Activated T-cell treated with anti-CD3 and anti-CD28 coated beads, Interleukin-2, amount 50 U/mL, for 1 hour (primary cell): ENCODE measurements at places on chromosomes 16 and 17.

- DNase-seq, result peak; percentile 87
These were observed 2.6 kb upstream of the PITPNC1 start for GRCh38 chr17:67374329-67375053.

DNA sequence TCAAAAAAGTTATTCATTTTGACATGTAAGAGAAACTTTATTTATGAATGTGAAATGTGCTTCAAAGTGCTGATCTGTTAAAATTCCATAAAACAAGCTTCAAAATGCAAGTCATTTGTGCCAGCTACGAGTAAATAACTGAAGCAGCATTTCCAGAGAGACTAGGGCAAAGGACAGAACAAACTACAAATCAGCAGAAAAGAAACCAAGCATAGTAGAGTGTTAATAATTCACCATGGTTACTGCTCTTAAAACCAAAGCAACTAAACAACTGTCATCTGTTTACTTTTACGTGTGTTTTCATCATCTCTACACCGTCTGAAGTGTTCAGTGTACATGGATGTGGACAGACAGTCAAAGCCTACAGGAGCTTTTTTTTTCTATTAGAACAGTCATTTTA lies 1.6 kb upstream of the ASPA start:
- DNase-seq, result no peak

DNA sequence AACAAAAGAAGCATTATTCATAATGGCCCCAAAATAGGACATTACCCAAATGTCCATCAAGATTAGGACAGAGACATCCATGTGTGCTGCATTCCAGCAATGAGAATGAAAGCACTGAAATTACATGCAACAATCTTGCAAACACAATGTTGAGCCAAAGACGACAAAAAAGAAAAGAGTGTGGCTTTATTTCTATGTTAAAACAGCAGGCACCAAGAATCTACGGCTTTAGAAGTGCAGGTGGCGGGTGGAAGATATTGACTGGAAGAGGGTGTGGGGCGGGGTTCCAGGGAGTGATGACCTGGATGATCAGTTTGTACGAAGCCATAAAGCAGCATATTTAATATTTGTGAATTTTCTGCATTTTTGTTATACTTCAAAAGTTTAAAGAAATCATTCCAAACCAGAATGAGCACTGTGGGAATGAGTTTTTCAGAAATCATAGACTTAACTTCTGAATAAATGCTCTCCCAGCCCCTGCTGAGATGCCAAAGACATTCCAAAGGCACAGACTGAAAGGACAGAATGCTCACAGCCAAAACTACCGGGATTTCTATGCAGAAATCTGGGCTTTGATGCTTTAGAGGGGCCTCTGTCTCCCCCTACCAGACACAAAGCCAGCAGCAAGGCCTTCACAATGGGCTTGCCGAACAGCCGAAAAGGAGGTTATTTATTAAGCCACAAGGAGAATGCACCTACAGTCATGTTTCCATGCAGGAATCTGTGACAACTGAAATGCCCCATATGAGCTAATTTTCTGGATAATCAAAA lies 361.6 kb downstream of the GRIN2A start:
- no peak for DNase-seq

- no peak for DNase-seq
These were observed 358.3 kb upstream of the C16orf82 start for GRCh38 chr16:26708428-26708827.

DNA sequence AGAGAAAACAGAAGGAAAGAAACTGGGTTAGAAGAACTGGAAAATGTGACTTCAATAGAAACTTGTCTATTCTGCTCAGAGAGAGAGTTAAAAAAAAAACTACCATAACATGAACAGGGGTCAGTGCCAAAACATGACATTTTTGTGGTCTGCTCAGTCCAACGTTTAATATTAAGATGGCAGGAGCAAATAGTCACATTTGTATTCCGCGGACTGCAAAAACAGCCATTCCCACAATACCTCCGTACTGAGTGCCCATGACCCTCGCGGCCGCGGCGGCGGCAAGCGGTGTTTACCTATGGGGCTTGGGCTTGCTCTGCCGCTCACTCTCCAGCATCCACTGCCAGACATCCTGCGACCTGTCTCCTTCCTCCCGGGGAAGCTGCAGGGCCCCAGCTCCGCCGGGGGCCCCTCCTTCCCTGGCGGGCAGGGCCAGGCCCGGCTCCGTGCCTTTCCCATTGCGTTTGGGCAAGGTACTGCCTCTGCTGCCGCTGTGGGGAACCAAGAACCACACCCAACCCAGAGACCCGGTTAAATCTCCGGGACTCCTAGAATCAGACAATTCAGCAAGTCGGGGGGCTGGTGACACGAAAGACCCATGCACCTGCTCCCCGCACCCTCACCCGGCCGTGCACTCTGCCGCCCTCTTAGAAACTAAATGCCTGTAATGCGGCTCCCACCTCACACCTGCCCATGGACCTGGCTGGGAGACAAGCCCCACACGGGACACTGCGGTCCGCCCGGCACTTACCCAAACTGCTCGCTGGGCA lies 24.7 kb downstream of the AXIN2 start:
- no peak for DNase-seq

GRCh38 chr17:20228860-20229259 lies 219.7 kb downstream of the SPECC1 start:
- DNase-seq, result no peak

DNA sequence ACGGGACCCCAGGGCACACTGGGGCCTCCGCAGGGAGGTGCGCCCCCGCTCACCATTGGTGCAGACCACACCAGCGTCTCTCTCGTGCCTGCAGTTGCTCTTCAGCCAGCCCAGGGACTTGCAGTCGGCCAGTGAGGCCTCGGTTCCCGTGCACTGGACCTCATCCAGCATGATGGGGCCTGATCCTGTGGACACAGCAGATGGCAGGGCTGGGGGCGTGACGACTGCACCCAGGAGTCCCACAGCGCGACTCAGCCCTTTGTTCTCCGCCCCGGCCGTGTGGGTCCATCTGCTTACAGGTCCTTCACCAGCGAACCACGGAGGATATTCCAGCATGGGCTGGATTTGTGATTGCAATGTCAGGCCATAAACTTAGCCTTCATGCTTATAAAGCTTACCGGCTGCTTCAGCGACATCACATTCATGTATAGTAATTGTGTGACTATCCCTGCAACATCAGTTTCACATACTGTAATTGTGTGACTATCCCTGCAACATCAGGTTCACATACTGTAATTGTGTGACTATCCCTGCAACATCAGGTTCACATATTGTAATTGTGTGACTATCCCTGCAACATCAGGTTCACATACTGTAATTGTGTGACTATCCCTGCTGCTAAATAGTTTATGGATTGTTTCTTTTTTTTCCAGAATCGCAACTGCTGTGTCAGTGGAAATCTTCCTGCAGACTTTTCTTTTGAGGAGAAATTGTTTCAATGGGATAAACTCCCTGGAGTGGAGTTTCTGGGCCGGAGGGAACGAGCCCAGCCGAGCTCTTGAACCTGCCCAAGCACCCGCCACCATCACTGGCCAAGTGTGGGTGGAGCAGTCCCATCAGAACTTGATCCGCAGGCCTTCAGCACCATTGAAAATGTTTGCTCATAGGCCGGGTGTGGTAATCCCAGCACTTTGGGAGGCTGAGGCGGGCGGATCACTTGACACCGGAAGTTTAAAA lies 4.8 kb downstream of the LGALS3BP start:
- DNase-seq, result no peak

GRCh38 chr16:89322321-89323119 lies 105.0 kb downstream of the ZNF778 start:
- no peak for DNase-seq

GRCh38 chr16:72787514-72788268 lies 260.2 kb downstream of the ZFHX3 start:
- DNase-seq, result peak; percentile 60

- DNase-seq, result no peak
These were observed 121.2 kb upstream of the RCVRN start for GRCh38 chr17:10025976-10026901.

GRCh38 chr16:80463751-80464495 lies 76.9 kb upstream of the DYNLRB2 start:
- DNase-seq, result no peak

- DNase-seq, result no peak
These were observed 77.2 kb upstream of the TNRC6A start for GRCh38 chr16:24652209-24652712.

DNA sequence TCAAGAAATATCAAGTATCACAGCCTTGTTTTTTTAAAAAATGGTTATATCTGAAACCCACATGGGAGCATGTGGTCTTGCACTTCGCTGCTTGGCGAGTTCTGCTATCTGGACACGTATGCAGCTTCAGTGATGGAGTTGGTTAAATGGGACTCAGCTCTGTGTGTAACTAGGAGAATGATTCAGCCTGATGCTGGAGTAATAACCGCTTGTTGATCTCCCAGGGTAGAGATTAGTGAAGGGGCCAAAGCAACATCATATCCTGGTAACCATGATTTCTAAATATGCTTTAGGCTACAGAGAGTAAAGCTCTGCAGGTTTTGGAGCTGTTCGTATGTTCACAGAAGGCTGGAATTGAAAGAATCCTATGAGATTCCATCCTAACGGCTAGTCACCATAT lies 63.2 kb downstream of the IQCK start:
- DNase-seq, result no peak

DNA sequence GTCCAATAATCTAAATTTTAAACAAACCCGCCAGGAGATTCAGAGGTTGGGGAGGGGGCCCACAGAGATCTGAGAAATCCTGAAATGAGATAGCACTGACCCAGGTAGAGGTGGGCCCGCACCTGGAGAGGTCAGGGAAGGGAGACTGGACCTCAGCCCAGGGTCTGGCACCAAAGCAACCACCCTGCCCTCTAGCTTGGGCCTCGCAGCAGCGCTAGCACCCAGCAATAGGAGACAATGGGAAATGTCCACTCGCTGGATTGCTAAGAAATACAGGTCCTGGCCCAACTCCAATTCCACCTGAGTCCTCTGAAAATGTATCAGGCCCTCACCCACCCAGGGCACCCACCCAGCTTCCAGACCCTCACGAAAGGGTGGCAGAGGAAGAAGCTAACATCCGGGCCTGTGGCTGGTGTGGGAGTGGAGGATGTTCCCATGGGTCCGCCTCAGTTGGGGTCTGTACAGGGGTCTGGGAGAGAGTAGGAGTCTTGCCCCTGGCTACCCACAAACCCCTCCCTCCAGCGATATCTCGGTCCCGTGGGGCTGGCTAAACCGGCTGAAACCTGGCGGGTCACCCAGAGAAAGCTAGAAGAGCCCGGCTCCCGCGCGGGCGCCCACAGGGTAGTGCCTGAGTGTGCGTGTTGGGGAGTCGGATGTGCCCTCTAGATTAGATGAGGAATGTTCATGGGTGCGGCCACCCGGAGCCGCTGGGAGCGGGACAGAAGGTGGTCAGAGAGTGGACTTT lies 1.1 kb downstream of the PLLP start:
- DNase-seq, result no peak

- no peak for DNase-seq
These were observed 28.9 kb upstream of the GNA13 start for GRCh38 chr17:65085397-65085796.

GRCh38 chr17:30413109-30413508 lies 34.4 kb downstream of the CPD start:
- DNase-seq, result no peak

- DNase-seq, result no peak
These were observed 200.7 kb downstream of the CCDC182 start for GRCh38 chr17:57544401-57544800.

- peak; percentile 35 for DNase-seq
These were observed 536 bp downstream of the SLC38A10 start for GRCh38 chr17:81294512-81295030.

DNA sequence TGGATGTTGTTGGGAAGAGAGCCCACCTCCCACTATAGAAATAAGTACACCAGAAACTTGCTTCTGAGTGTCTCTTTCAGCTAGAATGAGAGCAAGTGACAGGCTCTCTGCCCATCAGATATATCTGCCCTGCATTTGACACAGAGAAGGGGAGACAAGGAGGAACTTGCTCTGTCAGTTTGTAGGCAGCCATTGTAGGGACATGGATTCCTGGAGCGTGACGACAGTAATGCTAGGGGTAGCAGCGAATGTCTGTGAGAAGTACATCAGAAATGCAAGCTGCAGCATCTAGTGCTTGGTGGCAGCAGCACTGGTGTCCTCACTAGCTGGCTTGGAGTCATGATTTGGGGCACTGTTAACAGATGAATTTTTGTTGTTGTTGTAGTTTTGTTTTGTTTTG lies 23.0 kb downstream of the ZNF200 start:
- no peak for DNase-seq

- no peak for DNase-seq
These were observed 52.8 kb downstream of the MARCHF10 start for GRCh38 chr17:62755141-62755851.

GRCh38 chr17:326010-326621 lies 26.5 kb downstream of the RPH3AL start:
- no peak for DNase-seq

DNA sequence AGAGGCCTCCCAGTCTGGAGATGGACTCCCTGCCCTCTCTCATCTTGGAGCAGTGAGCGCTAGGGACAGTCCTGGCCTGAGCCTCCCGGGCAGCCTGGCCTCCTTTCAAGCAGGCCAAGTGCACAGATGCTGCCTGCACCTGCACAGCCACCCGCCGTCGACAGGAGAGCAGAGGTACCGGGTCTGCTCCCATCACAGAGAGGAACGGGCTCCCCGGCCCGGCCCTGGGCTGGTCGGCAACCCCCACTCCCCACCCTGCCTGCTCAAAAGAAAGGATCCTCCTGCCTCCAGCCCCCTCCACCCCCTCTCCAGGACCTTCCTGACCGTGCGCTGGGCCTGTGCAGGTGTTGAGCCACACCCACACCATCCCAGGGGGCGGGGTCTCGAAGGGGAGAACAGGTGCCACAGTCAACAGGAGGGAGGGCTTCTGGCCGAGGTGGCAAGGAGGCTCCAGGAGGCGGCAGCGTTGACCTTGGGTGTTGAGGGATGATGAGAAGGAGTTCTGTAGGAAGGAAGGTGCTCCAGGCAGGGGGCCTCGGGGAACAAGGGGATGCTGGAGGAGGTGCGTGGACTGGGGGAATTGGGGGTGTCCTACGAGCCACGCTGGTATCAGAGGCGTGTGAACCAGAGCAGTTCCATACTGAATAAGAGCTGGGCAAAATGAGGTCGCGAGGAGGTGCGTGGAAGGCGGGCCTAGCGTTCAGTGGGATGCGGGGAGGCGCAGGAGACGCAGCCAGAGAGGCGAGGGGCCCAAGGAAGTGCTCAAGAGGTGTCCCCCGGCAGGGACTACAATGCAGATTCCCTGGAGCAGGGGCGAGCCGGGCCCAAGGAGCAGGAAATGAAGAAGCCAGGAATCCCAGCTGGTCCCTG lies 967 bp upstream of the CDH15 start:
- DNase-seq, result peak; percentile 41

- peak; percentile 24 for DNase-seq
These were observed 18.1 kb upstream of the TMEM98 start for GRCh38 chr17:32909787-32910369.
